ENCODE measurements at places on chromosomes 11 and 22. TPM values are rescaled to one million over a fixed set of nuclear protein-coding genes. Genes with fewer than 3 reads are reported as not detected.

GRCh38 chr11:33700063-33700501 is 544 bp downstream of the C11orf91 start:
- no peak overlapping the region for H3K27ac ChIP-seq
- H3K36me3 ChIP-seq, result no peaks in the 10 kb centered on the region
- peaks cover 13% of the 10 kb centered on the region for H3K4me1 ChIP-seq
- no peak for DNase-seq
- H3K4me3 ChIP-seq, result peak overlapping the region; percentile 18

DNA sequence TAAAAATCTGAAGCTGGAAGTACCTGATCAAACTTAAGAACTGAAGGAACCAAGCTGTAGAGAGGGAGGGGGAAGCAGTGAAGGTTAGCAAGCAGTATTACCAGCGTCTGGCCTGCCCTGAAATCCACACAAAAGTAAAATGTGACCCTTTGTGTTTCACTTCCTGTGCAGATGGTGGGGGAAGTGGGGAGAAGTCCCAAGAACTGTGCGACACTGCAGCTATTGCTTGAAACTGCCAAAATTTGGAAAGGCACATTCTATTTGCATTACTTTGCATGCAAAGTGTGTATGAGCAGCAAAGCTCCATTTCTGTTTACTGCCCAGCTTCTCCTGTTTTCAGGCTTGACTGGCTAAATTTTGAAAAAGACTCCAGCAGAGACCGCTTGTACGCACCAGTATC is 72.1 kb upstream of the BMAL1 start:
- no peaks in the 10 kb centered on the region for H3K27me3 ChIP-seq
- no peaks in the 10 kb centered on the region for H3K36me3 ChIP-seq
- H3K27ac ChIP-seq, result no peak overlapping the region
- DNase-seq, result no peak

The OSBP2 gene
- total RNA-seq, result 1.6 TPM

DNA sequence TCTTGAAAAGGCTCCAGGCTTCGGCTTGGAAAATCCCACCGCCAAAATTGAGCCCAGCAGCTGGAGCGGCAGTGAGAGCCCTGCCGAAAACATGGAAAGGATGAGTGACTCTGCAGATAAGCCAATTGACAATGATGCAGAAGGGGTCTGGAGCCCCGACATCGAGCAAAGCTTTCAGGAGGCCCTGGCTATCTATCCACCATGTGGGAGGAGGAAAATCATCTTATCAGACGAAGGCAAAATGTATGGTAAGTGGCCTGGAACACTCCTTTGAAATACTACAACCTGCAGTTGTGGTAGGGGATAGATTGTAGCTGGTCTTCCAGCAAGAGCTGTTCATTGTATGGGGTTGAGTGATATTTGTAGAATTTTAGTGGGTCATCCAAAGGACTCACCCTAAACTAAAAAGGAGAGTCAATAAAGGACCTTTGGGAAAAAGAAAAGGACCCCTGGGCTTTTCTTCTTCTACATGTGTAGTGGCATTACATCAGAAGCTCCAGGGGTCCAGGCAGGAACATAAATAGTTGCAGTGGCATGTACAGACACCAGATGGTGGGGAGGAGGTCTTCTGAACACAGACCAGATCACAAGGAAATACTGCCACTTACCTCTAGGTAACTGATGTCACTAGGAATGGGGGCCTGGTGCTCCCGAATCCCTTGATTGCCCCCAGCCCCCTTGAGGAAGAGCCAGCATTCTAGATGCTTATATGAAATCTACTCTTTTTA is 90.1 kb downstream of the TEAD1 start:
- no peaks in the 10 kb centered on the region for H3K4me1 ChIP-seq
- H3K27ac ChIP-seq, result no peak overlapping the region
- no peaks in the 10 kb centered on the region for H3K36me3 ChIP-seq
- no peak overlapping the region for H3K4me3 ChIP-seq
- no peak for DNase-seq
- peaks cover 7% of the 10 kb centered on the region for H3K27me3 ChIP-seq

DNA sequence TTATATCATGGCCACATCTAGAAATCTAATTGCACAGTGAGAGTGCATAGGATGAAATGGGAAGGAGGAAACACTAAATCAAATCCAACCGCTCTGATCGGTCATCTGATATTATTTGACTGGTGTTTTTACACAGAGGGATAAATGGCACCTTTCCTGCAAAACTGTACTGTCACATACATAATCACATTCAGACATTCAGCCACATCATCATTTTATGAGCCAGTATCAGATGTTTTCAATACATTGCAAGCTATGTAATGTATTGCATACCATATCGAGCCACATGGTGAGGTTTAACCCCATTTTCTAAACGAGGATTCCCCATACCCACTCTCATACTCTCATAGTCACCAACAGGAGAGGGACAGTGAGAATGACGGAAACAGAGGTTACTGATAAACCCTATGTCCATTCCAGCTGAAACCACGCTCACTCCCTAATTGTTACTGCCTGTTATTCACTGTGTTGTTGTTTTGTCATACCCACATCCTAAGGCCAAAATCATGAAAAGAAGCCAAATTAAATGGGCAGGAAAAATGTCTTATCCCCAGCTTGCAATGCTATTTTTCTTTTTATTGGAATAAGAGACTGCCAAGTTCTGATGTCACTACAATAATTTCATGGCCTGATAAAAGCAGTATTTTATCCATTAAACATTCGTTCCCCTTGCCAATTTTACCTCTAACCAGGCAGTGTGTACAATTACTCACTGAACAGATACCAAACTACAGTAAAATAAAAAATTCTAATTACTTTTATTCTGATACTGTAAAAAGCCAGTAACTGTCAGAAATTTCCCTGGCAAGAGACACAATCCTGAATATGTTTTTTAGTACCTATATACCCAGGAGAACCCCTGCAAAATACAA is 9.0 kb downstream of the CDON start:
- H3K4me1 ChIP-seq, result no peaks in the 10 kb centered on the region
- no peaks in the 10 kb centered on the region for H3K27me3 ChIP-seq
- H3K4me3 ChIP-seq, result no peak overlapping the region
- H3K27ac ChIP-seq, result no peak overlapping the region
- no peak for DNase-seq

Data from T-cell (primary cell).